ENCODE measurements at places on chromosomes 3 and 15. TPM values are rescaled to one million over a fixed set of nuclear protein-coding genes. Genes with fewer than 3 reads are reported as not detected.

The GOLGA8T gene
- not detected for total RNA-seq

The CYP11A1 gene
- not detected for total RNA-seq

The ISLR gene
- total RNA-seq = 0.53 TPM

The PCOLCE2 gene
- 6.7 TPM for total RNA-seq

The POLQ gene
- total RNA-seq = 13.8 TPM

The CX3CR1 gene
- not detected for total RNA-seq

The PLA2G4B gene
- total RNA-seq = 0.57 TPM

The TEX55 gene
- not detected for total RNA-seq

The SPTBN5 gene
- 0.22 TPM for total RNA-seq

Data from A172 (cell line).